Activated CD4-positive, alpha-beta T cell treated with anti-CD3 and anti-CD28 coated beads for 36 hours (primary cell): ENCODE measurements at places on chromosomes 4 and X.
A peak's percentile ranks its signal among the peaks of the same experiment; 100 is the strongest.

DNA sequence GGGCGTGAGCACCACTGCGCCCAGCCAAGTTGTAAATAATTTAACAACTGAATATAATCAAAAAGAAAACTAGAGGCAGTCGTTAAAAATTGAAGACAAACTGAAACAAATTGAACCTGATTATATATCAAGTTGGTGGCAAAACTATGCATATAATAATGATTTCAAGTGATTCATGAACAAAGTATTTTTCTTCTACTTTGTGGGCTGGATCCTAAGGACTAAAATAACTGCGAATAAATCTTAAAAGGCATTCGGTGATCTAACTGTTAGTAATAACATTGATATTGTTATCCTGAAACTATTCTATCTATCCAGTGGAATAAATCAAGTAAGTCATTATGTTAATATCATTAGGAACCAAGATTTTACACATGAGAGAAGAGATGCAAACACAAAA is 21.2 kb upstream of the USP9X start:
- no peak for DNase-seq
- H3K4me3 ChIP-seq: no peak overlapping the region
- H3K27ac ChIP-seq: no peak overlapping the region
- no peaks in the 10 kb centered on the region for H3K36me3 ChIP-seq

GRCh38 chr4:85883180-85883579 is 408.2 kb downstream of the ARHGAP24 start:
- no peak overlapping the region for H3K27ac ChIP-seq
- H3K4me1 ChIP-seq: no peaks in the 10 kb centered on the region
- no peaks in the 10 kb centered on the region for H3K27me3 ChIP-seq
- H3K4me3 ChIP-seq: no peak overlapping the region
- H3K36me3 ChIP-seq: no peaks in the 10 kb centered on the region
- no peak for DNase-seq

- no peaks in the 10 kb centered on the region for H3K4me1 ChIP-seq
- no peak overlapping the region for H3K4me3 ChIP-seq
- H3K36me3 ChIP-seq: no peaks in the 10 kb centered on the region
- H3K27me3 ChIP-seq: no peaks in the 10 kb centered on the region
Measured at GRCh38 chr4:124936427-124936826, 223.9 kb upstream of the ANKRD50 start.

- no peaks in the 10 kb centered on the region for H3K4me1 ChIP-seq
- H3K27me3 ChIP-seq: peaks cover 17% of the 10 kb centered on the region
- H3K27ac ChIP-seq: no peak overlapping the region
- DNase-seq: no peak
- no peak overlapping the region for H3K4me3 ChIP-seq
Measured at GRCh38 chr4:57053508-57053907, 56.7 kb downstream of the IGFBP7 start.

- H3K4me3 ChIP-seq: peak overlapping the region; percentile 36
- peaks cover 9% of the 10 kb centered on the region for H3K36me3 ChIP-seq
- H3K27me3 ChIP-seq: no peaks in the 10 kb centered on the region
- H3K4me1 ChIP-seq: peaks cover 13% of the 10 kb centered on the region
- peak overlapping the region; percentile 85 for H3K27ac ChIP-seq
- peak; percentile 63 for DNase-seq
Measured at GRCh38 chrX:154002215-154002719, 17.4 kb downstream of the IRAK1 start.

DNA sequence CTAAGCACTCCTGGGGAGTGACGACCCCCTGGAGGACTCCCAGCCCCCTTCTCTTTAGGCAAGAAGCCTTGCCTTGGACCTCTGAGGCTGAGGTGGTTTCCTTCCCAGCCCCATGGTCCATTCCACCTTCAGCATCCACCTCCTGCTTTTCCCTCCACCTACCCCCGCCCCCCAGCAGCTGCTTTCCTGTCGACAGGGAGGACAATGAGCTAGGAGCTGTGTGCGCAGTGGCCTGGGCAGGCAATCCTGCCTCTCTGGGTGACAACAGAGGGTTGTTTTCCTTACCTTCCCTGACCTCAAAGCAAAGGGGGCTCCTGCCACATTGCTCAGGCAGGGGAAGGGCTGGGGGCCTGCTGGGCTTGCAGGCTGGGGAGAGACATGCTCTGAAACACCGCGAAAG is 123.5 kb downstream of the BCOR start:
- H3K27ac ChIP-seq: no peak overlapping the region
- peaks cover 13% of the 10 kb centered on the region for H3K4me1 ChIP-seq
- H3K36me3 ChIP-seq: peaks cover 5% of the 10 kb centered on the region
- DNase-seq: no peak
- no peak overlapping the region for H3K4me3 ChIP-seq

DNA sequence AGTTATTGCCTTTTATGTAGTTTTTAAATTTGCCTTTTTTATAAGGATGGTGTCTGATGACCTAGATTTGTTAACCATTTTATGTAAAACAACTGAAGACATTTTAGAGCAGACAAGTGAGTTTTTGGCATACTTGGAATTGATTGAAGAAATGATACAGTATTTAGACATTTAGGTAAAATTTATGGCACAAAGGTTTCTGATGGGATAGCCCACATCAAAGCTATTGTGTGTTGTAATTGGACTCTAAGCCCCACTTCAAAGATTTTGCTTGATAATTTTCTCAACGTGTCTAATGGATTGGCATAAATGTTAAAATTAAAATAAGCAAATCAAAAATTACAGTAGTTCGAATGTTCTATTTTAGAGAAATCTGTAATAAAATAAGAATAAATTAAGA is 17.6 kb downstream of the EPGN start:
- DNase-seq: no peak
- no peaks in the 10 kb centered on the region for H3K4me1 ChIP-seq

GRCh38 chrX:108447303-108447702 is 7.7 kb downstream of the COL4A5 start:
- no peaks in the 10 kb centered on the region for H3K27me3 ChIP-seq
- no peak overlapping the region for H3K27ac ChIP-seq
- no peak overlapping the region for H3K4me3 ChIP-seq
- H3K4me1 ChIP-seq: no peaks in the 10 kb centered on the region
- no peak for DNase-seq

GRCh38 chr4:55742655-55743202 is 76.9 kb upstream of the EXOC1L start:
- no peak for DNase-seq
- no peaks in the 10 kb centered on the region for H3K36me3 ChIP-seq
- H3K27me3 ChIP-seq: peaks cover 22% of the 10 kb centered on the region
- H3K27ac ChIP-seq: no peak overlapping the region
- H3K4me1 ChIP-seq: no peaks in the 10 kb centered on the region

GRCh38 chr4:6008766-6009385 is 9.4 kb downstream of the C4orf50 start:
- H3K4me3 ChIP-seq: no peak overlapping the region
- H3K27me3 ChIP-seq: peaks cover 26% of the 10 kb centered on the region
- DNase-seq: no peak
- no peak overlapping the region for H3K27ac ChIP-seq
- no peaks in the 10 kb centered on the region for H3K36me3 ChIP-seq
- H3K4me1 ChIP-seq: no peaks in the 10 kb centered on the region

GRCh38 chrX:100299559-100299958 is 110.5 kb downstream of the PCDH19 start:
- no peaks in the 10 kb centered on the region for H3K36me3 ChIP-seq
- H3K4me1 ChIP-seq: no peaks in the 10 kb centered on the region
- no peak overlapping the region for H3K27ac ChIP-seq
- H3K27me3 ChIP-seq: no peaks in the 10 kb centered on the region

GRCh38 chr4:74777531-74777930 is 16.8 kb downstream of the BTC start:
- no peak overlapping the region for H3K4me3 ChIP-seq
- no peaks in the 10 kb centered on the region for H3K36me3 ChIP-seq
- H3K27ac ChIP-seq: no peak overlapping the region
- peaks cover 4% of the 10 kb centered on the region for H3K27me3 ChIP-seq

DNA sequence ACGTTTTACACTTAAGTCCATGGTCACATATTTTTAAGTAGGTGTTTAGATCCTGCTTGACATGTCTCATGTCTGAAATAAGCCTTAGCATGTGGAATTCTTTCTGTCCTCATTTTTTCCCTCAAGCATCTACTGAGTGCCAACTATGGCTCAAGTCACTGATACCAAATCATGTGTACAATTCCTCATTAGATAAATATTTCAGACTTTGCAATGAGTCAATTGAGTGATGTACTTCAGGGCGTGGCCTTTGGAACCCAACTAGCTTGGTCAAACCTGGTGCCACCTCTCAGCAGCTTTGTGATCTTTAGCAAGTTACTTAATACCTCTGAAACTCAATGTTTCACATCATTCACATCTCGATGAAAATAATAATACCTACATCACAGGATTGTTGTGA is 12.6 kb upstream of the JADE1 start:
- H3K4me1 ChIP-seq: no peaks in the 10 kb centered on the region
- H3K27ac ChIP-seq: no peak overlapping the region
- DNase-seq: no peak
- no peak overlapping the region for H3K4me3 ChIP-seq
- no peaks in the 10 kb centered on the region for H3K27me3 ChIP-seq
- no peaks in the 10 kb centered on the region for H3K36me3 ChIP-seq

- no peak for DNase-seq
- H3K36me3 ChIP-seq: no peaks in the 10 kb centered on the region
- no peak overlapping the region for H3K27ac ChIP-seq
- H3K27me3 ChIP-seq: peaks cover 3% of the 10 kb centered on the region
- peaks cover 3% of the 10 kb centered on the region for H3K4me1 ChIP-seq
Measured at GRCh38 chr4:141306331-141306730, 85.6 kb downstream of the ZNF330 start.

GRCh38 chrX:153888344-153888743 is 2.4 kb upstream of the L1CAM start:
- no peak overlapping the region for H3K27ac ChIP-seq
- H3K4me1 ChIP-seq: peaks cover 4% of the 10 kb centered on the region
- H3K36me3 ChIP-seq: no peaks in the 10 kb centered on the region
- H3K4me3 ChIP-seq: no peak overlapping the region
- H3K27me3 ChIP-seq: peaks cover 9% of the 10 kb centered on the region
- no peak for DNase-seq

- H3K27me3 ChIP-seq: no peaks in the 10 kb centered on the region
- DNase-seq: no peak
- H3K36me3 ChIP-seq: peaks cover 18% of the 10 kb centered on the region
- H3K4me3 ChIP-seq: no peak overlapping the region
- no peak overlapping the region for H3K27ac ChIP-seq
Measured at GRCh38 chr4:152828122-152828521, 48.4 kb downstream of the ARFIP1 start.

- DNase-seq: no peak
- no peaks in the 10 kb centered on the region for H3K27me3 ChIP-seq
- H3K36me3 ChIP-seq: no peaks in the 10 kb centered on the region
- H3K4me3 ChIP-seq: no peak overlapping the region
Measured at GRCh38 chr4:110733901-110734300, 111.0 kb upstream of the PITX2 start.

DNA sequence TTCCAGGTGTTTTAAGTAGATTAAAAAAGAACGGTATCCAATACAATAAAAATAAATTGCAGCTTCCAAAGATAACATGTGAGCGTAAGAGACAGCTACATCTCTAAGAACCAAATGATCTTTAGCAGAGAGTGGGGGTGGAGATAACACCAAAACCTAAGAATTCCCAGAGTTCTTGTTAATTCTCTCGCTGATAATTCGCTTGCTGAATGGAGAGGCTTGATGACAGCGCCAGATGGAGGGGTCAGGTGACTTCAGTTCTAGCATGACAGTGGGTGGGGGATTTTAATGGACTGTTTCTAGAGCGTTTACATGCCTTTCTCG is 2.3 kb downstream of the CLCN4 start:
- no peak for DNase-seq
- no peak overlapping the region for H3K27ac ChIP-seq
- no peaks in the 10 kb centered on the region for H3K36me3 ChIP-seq
- H3K27me3 ChIP-seq: peaks cover 37% of the 10 kb centered on the region
- peaks cover 3% of the 10 kb centered on the region for H3K4me1 ChIP-seq

DNA sequence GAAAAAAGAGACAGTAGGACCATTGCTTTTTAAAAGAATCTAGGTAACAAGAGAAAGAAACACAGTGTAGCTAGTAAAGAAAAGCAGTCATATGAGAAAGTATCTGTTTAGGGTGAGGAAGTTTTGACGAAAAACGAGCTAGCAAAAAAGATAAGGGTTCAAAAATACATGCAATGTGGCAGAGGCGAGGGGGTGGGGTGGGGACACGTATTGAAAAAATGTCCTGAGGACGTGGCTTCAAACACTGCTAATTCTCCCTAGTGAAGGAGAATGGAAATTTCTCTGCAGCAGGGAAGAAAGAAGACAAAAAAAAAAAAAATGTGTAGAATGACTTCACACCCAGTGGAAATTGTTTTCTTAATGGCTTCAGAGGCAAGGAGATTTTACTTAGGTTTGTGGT is 856.4 kb upstream of the INTU start:
- no peak for DNase-seq
- H3K36me3 ChIP-seq: no peaks in the 10 kb centered on the region
- H3K27me3 ChIP-seq: no peaks in the 10 kb centered on the region
- no peak overlapping the region for H3K4me3 ChIP-seq

DNA sequence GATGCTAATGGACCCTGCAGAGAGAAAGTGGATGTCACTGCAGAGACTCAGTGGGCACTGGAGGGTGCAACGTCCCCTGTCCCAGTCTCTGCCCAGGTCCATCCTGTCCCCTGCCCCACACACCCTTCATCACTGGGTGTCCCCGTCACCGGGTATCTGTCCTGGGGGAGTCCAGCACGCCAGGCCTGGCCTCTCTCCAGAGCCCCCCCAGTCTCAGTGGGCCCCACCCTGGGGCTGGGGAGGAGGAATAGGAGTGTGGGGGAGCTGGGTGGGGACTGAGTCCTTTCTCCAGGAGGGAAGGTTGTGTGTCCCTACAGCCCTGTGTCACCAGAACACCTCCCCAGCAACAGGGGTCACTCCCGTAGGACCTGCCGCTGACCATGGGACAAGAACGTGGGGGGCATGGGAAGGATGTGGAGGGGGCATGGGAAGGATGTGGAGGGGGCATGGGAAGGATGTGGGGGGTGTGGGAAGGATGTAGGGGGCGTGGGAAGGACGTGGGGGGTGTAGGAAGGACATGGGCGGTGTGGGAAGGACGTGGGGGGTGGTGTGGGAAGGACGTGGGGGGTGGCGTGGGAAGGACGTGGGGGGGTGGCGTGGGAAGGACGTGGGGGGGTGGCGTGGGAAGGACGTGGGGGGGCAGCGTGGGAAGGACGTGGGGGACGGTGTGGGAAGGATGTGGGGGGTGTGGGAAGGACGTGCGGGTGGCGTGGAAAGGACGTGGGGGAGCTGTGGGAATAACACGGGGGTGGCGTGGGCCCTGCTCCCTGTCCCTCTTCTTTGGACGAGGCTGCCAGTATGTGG is 21.0 kb upstream of the SPON2 start:
- H3K27me3 ChIP-seq: no peaks in the 10 kb centered on the region
- no peak overlapping the region for H3K27ac ChIP-seq
- no peak overlapping the region for H3K4me3 ChIP-seq
- DNase-seq: peak; percentile 3

DNA sequence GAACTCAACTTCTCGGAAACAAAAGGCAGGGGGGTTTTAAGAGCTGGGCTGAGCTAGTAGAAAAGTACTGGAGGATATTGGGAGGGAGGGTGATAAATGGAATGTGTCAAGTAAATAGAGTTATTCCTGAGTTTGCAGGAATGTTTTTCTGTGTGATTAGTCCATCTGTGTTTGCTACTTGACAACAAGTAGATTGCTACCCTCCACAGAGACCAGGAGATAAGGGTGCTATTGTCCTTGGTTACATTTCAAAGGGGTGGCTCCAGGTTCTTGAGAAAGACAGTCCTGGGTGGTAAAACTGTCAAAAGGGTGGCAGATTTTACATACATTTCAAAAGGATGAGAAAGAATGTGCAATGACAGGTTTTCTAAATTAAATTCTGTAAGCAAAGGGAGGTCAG is 181.2 kb upstream of the PPP3CA start:
- no peaks in the 10 kb centered on the region for H3K36me3 ChIP-seq
- no peak overlapping the region for H3K4me3 ChIP-seq
- no peak for DNase-seq
- no peak overlapping the region for H3K27ac ChIP-seq
- H3K27me3 ChIP-seq: peaks cover 56% of the 10 kb centered on the region
- peaks cover 19% of the 10 kb centered on the region for H3K4me1 ChIP-seq
